GM04504 (cell line): ENCODE measurements at places on chromosomes 2 and 18.

DNA sequence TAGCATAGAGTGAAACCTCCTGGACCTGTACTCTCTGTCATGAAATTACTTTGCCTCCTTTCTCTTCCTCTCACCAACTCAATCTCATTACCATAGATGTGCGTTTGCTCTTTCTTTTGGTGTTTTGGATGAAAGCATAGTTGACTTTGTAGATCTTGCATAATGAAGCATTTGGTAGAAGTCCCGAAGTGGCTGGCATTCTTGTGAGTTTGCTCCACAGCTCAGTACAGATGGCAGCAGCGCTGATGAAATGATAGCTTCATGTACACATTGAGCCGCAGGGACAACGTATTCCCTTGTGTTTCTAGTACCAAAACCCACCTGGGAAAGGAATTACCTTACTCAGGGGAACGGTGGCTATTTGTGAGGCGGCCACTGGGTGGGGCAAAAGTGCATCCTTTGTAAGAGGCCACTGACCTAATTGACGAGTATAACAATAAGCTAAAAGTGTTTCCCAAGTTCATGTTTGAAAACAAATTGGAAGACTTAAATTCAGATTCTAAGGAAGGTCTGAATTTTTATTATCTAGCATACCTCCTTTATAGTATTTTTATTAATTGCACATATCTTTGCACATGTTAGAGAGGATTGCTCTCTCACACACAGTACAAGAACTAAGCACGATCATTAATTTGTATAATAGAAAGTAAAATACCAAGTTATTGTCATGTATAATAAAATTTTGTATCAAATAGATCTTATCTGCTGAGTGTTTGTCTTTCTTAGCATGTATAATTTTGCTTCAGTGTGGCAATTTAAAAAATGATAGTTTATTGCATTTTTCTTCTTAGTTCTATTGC lies 25.4 kb upstream of the CDH7 start:
- no peak for DNase-seq

DNA sequence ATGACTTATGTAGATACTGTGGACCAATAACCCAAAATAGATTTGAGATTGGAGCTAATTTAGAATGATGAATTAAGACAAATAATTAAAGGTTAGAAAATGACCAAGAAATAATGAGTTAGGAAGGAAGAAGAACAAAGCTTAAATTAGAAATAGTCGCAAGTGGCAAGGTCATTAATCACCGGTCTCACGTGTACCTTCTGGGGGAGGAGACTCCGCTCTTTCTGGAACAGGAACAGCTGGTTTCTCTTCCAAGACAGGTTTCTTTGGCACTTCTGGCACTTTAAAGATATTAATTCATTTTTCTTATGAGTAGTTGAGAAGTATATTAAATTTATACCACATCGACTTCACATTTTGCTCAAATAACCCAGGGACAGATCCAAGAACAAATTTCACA lies 156.7 kb downstream of the TTN start:
- no peak for DNase-seq

DNA sequence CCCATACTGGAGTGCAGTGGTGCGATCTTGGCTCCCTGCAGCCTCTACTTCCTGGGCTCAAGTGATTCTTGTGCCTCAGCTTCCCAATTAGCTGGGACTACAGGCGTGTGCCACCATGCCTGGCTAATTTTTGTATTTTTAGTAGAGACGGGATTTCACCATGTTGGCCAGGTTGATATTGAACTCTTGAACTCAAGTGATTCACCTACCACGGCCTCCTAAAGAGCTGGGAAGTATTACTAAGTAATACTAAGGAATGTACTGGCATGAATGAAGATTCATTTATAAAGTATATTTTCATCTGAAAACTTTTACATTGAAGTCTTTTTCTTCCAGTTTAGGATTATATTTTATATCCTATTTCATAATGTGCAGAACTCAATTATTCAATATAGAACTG lies 38.1 kb downstream of the NUP35 start:
- DNase-seq, result no peak

DNA sequence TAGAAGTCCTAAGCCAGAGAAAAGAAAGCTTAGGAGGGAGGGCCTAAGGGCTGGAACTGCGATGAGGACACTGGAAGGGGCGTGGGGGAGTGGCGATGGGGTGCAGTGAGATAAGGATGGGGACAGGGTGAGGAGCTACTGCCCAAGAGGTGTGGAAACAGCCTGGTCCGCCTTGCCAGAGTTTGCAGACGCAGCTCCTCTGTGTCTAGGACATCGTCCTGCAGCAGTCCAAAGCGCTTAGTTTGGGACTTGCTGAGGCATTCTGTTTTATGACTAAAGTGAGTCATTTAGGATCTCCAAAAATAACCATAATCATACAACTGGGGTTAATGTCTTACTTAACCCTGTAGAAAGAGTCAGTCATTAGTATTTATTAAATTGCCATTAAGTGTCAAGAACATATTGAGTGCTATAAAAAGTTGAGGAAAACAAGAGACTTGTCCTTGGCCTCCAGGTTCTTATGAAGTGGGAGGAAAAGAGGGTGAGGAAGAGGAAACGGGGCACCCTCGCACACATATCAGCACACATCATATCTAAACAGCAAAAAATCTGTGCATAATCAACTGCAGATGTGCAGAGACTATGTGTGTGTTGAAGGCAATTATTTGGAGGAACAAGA lies 74.8 kb downstream of the CDK15 start:
- DNase-seq, result peak; percentile 54

- no peak for DNase-seq
Observed at GRCh38 chr18:47876813-47877212, 53.6 kb downstream of the SMAD2 start.

GRCh38 chr2:25899404-25899970 lies 21.2 kb upstream of the ASXL2 start:
- DNase-seq, result no peak
